H54 (cell line): ENCODE measurements at places on chromosomes 3 and 15.

DNA sequence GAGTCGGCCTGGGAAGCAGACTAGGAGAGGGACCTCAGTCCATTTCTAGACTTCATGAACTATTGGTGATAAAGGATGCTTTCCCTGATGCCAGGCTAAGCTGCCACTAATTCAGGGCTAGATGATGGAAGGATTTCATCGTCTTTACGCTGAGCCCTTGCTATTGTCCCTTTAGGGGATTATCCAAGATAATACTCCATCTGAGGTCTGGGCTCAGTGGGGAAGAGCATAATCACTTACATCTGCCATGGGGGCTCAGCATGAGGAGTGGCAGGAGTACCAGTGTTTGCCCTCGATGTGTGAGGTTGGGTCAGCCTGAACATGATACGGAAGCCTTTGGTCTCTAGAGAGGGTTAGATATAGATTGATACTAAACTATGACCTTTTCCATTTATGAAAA, 47.3 kb downstream of the PTPRG start:
- DNase-seq, result no peak

DNA sequence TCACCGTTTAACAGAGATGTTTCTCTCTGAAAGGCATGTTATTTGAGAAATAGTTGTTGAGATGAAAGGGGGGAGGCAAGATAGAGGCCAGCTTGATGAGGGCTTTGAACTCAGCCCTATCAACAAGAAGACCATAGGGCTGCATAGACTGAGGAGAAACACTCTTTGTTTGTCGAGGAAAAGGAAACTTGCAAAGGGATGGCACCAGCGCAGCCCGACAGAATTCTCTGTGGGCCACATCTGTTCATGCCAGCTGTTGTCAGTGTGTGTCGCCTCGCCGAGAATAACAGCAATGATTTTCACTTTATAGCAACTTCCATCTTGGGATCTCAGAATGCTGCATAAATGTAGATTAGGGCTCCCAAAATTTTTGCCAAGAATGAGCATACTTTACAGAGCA, 478.3 kb upstream of the TPRG1 start:
- no peak for DNase-seq

DNA sequence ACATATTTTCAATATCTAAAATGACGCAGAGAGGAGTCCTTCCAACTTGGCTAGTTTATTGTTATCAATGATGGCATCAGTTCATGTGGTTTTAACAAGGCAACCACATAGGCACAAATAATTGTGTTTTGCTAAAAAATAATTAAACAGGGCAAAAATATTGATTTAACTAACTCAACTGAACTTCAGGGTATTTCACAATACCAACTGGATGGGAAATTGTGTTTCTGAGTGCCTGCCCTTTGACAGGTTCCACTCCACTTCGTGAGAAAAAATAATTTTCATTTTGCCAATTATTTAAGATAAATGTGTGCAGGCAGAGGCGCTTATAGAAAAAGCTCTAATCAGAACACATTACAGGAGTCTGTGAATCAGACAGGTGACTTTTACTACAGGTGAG, 689.3 kb upstream of the CCDC54 start:
- DNase-seq, result no peak

- DNase-seq, result no peak
These were observed 43.6 kb downstream of the PDIA5 start for GRCh38 chr3:123110282-123110975.

DNA sequence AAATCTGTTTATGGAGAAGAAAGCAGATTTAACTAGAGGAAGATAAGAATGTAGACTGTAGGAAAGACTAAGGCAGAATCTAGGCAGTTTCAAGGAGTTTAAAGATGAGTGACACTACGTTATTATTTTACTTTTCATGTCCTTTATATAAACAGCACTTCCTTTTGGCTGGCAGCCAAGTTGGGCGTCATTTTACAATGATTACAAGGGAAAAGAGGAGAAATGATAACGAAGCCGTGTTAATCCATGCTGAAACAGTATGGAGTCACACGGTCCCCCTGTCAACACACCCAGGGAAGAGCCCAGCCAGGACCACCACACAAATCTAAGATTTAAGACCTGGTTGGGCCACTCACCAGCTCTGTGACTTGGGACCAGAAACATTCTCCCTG, 83.7 kb upstream of the NEO1 start:
- DNase-seq, result no peak

DNA sequence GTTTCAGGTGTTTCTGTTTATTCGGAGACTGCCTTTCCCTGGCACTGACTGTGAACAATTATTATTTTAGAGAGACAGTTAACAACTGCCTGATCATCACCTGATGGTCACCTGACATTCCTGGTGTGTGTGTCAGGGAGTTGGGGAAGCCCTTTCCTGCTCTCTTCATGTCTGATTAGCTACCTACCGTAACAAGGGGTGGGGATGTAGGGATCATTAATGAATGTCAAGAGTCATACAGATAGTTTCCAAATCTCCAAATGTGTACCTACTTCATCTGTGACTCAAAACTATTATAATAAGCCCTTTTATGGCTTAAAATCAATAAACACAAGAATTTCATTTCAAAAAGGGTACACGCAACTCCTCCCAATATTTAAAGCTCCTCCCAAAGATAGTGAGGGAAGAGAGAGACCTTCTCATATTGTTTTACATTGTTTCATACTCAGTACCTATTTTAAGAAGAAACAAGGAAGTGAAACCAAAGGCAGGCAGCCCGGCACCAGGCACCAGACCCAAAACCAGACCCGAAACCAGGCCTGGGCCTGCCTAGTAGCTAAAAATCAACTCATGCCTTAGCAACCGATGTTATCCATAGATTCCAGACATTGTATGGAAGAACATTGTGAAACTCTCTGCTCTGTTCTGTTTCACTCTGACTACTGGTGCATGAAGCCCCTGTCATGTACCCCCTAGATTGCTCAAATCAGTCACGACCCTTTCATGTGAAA, 844.9 kb upstream of the ALCAM start:
- no peak for DNase-seq

GRCh38 chr3:142935963-142936362, 27.5 kb downstream of the PAQR9 start:
- no peak for DNase-seq

- DNase-seq, result no peak
These were observed 40.3 kb downstream of the CDAN1 start for GRCh38 chr15:42696626-42697025.

GRCh38 chr15:62849316-62850106, 193.0 kb upstream of the TPM1 start:
- DNase-seq, result no peak

DNA sequence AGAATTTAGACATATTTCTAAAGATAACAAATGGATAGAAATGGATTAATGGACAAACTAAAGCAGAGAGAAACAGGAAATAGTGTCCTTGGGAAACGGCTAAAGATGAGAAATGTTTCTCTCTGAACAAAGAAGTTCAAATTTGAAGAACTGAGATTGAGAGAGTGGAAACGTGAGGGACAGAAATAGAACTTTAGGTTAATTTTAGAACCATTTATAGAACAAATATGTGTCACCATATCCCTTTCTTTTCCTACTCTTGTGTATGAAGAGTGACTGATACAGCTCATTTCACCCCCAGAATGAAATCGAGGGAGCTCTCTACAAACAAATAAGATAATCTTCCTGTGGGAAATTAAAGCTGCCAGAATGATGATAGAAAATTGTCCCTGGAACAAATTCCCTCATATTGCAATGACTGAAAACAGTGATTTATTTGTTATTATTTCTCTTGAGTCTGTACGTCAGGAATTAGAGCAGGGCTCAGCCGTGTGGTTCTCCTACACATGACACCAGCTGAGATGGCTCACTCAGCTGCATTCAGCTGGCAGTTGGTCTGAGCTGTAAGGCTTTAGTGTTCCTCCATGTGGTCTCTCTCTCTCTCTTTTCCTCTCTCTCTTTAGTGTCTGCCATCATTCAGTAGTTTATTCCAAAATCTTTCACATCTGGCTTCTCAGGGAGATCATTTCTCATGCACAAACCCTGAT, 46.6 kb upstream of the ARPP21 start:
- no peak for DNase-seq

- no peak for DNase-seq
These were observed 20.2 kb downstream of the ARNT2 start for GRCh38 chr15:80424381-80424780.
